ENCODE measurements at places on chromosomes 2 and 18. TPM values are rescaled to one million over a fixed set of nuclear protein-coding genes. Genes with fewer than 3 reads are reported as not detected.

DNA sequence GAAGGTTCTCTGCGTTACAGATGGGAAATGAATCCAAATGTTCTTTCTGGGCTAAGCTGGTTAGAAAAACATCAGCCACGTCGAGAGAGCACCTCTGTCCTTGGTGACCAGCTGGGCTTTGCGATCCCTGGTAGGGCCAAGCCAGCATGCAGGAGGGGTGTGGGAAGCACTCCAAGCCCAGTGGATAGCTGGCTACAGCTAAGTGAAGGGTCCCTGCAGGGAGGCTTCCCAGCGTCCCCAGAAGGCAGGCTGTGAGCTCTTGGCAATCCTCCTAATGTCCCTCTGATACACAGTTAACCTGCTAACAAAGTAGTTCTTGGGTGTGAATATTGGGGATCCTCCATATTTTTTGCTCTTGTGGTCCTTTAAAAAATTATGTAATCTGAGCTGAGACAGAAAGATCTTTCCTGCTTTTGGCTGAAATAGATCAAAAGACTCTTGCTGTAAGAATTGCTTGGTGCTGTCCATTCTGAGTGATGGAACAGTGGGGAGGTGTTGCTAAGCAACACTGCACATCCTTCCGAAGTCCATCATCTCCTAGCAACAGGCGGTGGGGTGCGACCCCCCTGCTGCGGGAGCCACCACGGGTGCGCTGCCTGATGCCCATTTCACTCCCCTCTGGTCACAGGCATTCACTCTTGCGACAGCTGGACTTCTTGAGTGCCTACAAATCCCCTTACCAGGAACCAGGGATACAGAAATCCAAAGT is 88.5 kb upstream of the UXS1 start:
- no peak for DNase-seq

The MROH2A gene
- total RNA-seq: 0.92 TPM

DNA sequence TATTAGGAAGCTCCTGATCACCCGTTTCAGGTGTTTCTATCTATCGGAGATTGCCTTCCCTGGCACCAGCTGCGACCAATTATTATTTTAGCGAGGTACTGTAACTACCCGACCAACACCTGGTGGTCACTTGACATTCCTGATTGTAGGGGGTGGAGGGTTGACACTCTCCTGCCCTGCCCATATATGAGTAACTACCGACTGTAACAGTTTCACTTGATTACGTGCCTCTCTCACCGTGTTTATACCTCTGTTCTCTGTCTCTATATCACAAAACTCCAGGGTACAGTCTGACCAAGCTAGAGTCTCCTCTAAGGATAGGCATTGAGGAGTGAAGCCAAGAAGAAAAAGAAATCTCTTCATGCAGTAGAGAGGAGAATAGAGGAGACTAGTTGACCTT is 268.0 kb upstream of the LRATD1 start:
- no peak for DNase-seq

The REG1B gene
- not detected for total RNA-seq

GRCh38 chr2:240182001-240182400 is 41.5 kb upstream of the OTOS start:
- DNase-seq: no peak

DNA sequence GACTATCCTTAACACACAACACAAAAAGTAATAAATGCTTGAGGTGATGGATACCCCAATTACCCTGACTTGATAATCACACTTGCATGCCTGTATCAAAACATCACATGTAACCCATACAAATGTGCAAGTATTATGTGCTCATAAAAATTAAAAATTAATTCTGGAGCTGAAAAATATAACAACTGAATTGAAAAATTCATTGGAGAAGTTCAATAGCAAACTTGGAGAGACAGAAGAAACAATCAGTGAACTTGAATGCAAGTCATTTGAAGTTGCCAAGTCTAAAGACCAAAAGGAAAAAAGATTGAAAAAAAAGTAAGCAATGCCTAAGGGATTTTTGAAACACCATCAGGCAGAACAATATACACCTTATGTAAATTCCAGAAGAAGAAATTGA is 79.4 kb downstream of the FSIP2 start:
- no peak for DNase-seq

- no peak for DNase-seq
Observed at GRCh38 chr2:60439219-60439974, 114.1 kb downstream of the BCL11A start.

The RAB6C gene
- not detected for total RNA-seq

DNA sequence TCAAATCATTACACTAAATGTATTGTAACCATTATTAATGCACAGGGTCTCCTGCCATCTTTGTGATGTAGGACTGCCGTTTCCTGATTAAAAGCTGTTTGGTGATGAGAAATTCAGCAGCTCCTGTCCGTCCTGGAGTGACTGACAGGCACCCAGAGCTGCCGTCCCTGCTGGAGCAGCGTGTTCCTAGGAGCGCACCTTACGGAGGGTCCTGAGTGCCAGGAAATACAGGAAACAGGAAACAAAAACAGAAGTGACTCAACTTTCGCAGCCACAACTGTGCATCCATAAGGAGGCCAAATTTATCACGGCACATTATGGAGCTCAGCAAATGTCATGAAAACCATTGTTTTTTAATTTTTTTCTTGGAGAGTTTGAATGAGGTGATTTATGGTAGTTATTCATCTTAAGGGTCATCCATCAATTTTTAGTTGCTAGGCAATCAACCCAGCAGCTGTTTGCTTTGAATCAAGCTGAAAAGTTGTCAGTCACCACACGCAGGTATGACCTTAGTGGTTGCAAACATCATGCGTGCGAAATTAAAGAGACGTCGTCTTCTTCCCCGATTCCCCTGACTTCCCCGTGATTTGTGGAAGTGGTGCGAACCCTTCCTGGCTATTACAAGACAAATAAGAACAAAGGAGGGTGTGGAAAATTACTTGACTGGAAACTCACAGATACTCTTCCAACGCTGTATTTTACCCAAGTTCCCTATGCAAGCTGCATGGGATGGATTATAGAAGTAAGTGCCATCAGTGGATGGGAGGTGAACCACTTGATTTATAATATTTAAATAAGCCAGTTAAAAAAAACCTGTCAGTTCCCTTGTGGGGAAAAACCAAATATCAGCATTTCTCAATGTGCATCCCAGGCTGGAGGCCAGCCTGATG is 19.8 kb downstream of the TSHZ1 start:
- DNase-seq: peak; percentile 75

DNA sequence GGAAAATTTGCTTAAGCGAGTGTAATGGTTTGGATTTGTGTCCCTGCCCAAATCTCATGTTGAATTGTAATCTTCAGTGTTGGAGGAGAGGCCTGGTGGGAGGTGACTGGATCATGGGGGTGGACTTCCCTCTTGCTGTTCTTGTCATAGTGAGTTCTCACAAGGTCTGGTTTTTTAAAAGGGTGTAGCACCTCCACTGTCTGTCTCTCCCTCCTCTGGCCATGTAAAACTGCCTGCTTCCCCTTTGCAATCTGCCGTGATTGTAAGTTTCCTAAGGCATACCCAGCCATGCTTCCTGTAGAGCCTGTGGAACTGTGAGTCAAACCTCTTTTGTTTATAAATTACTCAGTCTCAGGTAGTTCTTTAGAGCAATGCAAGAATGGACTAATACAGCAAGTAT is 6.6 kb downstream of the YIPF4 start:
- no peak for DNase-seq

The TGFA gene
- 0.13 TPM for total RNA-seq

The SRD5A2 gene
- total RNA-seq: not detected
